CD8-positive, alpha-beta T cell (primary cell): ENCODE measurements at places on chromosomes 5 and 9. TPM values are rescaled to one million over a fixed set of nuclear protein-coding genes. Genes with fewer than 3 reads are reported as not detected.
A peak's percentile ranks its signal among the peaks of the same experiment; 100 is the strongest.

DNA sequence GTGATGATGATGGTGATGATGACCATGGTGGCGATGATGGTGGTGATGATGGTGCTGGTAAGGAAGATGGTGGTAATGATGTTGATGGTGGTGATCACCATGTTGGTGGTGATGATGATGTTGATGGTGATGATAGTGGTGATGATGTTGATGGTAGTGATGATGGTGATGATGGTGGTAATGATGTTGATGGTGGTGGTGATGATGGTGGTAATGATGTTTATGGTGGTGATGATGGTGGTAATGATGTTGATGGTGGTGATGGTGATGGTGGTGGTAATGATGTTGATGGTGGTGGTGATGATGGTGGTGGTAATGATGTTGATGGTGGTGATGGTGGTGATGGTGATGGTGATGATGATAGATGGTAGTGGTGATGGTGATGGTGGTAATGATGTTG lies 20.7 kb upstream of the RXRA start:
- DNase-seq, result no peak

DNA sequence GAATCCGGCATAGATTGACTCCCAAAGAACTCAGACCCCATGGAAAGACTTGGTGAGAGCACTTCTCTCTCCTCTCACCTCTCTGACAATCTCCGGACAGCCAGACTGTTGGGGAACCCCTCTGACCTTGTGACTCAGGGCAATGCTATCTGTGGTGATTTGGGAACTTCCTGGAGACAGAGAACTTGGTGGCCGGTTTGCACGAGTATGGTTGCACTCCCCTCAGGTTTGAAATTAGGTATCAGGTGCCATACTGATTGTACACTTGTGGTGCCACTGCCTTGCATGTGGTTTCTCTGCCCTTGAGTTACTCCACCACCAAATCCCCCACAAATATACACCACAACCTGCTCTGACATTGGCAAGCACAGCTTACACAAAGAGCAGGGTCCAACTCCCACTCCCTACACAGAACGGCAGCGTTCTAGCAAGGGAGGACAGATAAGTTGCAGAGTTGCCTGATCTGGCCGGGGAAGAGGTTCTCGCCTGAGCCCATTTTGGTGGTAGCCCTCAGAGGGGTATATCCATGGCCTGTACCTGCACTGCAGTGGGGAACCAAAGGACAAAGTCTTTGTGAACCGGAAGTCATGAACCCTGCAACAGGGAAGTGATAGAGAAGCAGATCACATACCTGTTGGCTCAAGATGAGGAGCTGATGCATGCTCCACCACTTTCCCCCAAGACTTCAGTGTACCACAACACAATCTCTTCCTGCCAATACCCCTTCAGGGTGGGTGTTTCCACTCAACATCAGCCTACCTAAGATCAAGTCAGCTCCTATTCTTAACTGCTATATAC lies 255.1 kb downstream of the MCTP1 start:
- DNase-seq, result no peak

DNA sequence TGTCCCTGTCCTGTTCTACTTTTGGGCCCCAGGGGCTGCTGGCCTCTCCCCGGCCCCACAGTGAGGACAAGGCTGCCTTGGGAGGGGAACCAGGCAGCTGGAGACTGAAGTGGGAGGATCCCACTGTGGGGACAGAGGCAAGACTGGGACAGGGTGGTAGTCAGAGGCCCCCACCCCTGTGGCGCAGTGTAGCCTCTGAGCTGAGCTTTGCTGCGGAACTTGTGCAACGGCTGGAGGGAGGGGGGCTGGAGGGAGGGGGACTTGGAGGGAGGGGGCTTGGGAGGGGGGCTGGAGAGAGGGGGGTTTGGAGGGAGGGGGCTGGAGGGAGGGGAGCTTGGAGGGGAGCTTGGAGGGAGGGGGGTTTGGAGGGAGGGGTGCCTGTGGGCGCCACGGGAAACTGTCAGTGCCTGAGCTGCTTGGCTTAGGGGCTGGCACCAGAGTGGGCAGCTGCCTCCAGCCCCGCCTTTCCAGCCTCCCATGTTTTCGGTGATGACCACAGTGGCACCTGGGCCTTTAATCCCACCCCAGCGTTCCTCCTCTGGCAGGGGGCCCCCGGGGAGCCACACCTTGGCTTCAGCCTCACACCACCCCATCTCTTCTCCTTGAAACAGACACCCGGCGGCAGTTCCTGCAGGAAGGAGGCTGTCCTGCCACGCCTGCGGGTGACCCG lies 2.3 kb upstream of the FUT7 start:
- peak; percentile 43 for DNase-seq

DNA sequence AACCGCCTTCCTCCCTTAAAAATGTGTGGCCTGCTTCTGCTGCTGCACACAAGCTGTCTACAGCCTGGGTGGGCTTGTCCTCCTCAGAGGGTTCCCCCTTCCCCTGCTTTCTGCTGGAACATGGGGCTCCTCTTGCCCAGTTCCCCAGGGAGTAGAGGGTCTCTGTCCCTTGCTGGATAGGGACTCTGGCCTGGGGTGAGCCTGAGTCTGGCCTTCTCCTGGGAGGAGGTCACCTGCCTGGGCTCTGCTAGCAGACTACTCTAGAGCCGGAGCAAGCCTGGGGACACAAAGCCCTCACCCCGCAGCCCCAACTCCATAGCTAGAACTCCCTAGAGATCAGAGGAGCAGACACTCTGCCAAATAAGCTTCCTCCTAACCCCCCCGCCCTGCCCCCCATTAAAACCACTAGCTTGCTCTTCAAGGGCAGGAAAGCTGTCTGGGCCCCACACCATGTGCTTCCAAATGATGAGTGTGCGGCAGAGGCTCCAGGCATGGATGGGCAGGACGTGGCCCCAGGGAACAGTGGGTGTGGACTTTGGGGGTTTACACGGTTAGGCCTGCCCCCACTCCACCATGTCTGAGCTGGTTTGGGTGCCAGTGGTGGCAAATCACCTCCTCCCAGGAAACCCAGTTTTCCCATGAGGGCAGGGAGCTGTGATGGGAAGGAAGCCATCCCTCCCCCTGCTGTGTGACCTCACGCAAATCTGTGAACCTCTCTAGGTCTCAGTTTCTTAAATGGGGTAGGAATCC lies 10.0 kb downstream of the TCF7 start:
- DNase-seq, result peak; percentile 71

GRCh38 chr9:6567140-6567591 lies 78.4 kb downstream of the GLDC start:
- DNase-seq, result no peak

- DNase-seq, result no peak
These were observed 11.1 kb upstream of the DMXL1 start for GRCh38 chr5:119059740-119060255.

DNA sequence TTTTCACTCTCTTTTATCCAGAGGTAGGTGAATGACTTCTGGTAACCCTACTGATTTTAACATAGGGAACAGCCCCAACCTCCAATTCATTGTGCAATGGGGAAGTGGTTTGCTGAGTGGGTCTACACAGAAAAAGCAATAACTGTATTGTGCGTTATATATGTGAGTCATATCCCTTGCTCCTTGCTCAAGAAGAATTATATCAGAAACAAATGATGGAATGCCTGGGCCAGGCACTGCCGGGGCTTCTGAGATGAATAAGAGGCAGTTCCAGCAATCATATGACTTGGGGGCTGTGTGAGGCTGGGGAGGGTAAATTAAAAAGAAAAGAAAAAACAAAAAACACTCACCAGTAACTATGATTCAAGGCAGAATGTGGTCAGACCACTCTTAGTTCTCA lies 79.2 kb upstream of the ABCA1 start:
- no peak for DNase-seq

DNA sequence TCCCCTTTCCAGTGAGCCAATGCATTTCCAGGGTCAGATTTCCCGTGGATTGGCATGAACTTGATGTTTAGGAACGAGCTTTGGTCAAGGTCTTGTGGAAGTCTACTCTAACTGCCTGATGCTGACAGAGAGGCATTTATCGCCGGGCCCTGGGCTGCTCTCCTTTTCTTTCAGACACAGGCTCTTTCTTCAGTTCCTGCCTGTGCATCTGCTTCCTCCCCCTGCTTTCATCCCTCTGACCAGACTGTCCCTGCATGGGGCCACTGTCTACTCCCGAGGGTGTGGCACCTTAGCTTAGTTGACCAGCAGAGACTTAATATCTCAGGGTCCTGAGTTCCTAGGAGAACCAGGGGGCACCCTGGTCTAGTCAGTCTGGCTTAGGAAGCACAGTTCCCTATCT lies 41.2 kb downstream of the RALGPS1 start:
- no peak for DNase-seq

DNA sequence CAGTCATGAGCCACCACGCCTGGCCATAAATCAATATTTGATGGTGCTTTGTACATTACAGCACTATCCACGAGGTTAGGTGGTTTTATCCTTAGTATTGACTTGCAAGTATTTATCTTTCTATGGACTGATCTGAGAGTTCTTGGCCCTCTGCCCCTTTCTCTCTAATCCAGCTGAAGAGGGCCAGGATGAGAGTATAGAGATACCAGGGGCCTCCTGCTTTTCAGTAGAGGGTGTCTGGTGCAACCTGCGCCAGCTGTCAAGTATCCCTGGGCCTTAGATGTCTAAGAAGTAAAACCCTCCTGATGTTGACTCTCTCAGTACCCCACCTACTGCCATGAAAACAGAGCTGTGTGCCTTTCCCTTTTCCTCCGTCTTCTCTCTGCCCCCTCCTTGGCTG lies 153.4 kb downstream of the SLIT3 start:
- no peak for DNase-seq

DNA sequence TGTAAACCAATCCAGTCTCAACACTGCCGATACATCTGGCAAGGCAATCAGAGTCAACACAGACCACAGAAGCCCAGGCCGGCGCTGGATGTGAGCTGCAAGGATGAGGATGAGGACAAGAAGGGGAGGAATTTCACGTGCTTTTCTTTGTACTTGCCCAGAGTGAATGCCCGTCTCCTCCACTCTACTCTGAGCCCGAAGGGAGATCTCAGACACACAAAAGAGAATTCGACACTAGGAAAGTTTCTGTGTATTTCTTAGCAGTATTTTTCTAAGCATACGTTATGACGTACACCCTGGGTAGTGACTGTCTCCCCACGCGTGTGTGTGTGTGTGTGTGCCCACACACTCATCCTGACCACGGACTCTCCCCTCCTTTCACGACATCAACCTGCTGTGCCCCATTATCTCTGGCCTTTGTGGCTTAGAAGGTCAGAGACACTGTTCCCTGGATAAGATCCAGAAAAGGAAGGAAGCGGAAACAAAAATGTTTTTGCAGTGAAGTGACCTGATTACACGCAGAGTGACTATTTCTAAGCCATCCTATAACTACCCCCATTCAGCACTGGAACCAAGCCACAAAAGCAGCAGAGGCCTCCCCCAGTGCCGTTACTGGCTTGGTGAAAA lies 227.3 kb upstream of the DAPK1 start:
- no peak for DNase-seq

GRCh38 chr9:94991961-94992907 lies 265.7 kb downstream of the AOPEP start:
- DNase-seq, result no peak

- DNase-seq, result no peak
These were observed 39.0 kb downstream of the TENT4A start for GRCh38 chr5:6752236-6752635.

DNA sequence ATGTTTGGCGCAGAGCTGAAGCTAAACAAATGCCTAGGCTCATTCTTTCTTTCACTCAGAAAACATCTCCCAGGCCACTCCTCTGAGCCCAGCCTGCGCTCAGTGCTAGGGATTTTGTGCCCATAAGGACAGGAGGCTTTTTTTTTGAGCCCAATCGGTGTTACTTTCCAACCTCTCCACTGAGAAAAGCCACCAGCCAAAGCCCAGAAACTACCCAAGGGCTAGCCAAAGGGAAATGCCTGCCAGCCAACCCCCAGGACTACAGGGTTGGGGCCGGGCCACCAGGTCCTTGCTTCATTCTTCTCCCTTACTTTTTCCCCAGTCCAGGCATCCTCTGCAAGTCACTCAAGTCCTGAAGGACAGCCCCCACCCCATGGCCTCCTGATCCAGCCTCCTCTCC lies 134.7 kb downstream of the PAX5 start:
- no peak for DNase-seq

DNA sequence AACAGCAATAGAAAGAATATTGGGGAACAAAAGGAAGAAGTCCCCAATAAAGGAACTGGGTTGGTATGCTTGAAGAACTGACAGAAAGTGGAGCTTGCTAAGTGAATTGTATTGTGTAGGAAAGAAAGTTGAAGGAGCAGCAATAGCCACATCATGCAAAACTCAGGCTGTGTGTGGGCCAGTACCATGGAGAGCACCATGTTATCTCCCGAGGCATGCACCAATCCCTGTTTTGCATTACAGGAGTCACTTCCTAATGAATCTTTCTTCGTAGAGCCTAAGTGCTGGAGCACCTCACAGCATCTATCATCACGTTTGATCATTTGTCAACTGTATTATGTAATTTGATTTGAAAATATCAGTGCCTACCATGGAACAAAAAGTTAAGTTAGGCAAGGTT lies 137.7 kb upstream of the NMUR2 start:
- DNase-seq, result no peak

GRCh38 chr5:20958641-20959040 lies 970.6 kb upstream of the CDH18 start:
- no peak for DNase-seq

DNA sequence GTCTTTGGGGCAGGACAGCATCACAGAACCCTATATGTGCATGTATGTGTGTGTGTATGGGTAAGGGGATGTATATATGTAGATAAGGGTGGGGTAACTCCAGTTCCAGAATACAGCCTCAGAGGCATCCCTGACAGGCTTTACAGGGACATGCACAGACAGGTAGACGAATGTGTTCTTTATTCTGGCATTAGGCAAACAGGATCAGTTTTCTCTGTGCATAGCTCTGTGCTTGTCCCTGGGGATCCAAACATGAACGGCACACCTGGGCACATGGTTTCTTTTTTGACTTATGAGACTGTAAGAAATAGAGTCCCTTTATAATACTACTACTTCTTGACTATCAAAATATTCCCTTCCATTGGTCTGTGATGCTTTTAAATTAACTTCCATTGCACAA lies 120.6 kb downstream of the TRIO start:
- no peak for DNase-seq

DNA sequence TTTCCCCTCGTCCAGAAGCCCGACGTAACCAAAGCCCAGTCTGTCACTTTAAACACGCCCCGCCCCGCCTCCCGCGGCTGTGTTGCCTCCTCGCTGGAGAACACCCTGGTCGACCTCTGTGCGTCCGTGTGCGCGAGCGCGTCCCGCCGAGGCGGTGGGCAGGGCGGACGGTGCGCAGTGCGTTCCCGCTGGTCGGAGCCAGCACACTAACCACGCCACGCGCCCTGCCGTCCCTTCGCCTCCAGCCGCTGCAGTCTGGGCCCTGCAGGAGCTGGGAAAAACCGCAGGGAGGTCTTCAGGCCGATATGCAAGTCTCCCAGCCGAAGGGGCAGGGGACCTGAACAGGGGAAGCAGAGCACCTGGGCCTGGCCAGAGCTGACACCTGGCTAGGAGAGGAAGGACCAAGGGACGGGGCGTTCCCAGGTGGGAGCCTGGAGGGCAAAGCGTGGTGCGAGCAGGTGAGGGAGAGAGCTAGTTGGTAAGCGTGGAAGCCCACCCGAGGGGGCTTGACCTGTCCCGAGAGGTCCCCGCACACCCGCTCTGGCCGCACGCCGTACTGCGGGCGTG lies 1.3 kb upstream of the PHPT1 start:
- DNase-seq, result peak; percentile 86

GRCh38 chr5:74201334-74202081 lies 439.0 kb downstream of the ENC1 start:
- DNase-seq, result no peak

OCLN gene
- 2.9 TPM for total RNA-seq

SEMA5A gene
- total RNA-seq, result 0.25 TPM

PCDHGC3 gene
- total RNA-seq, result not detected

MLANA gene
- not detected for total RNA-seq

LHX3 gene
- total RNA-seq, result 0.14 TPM

TTC23L gene
- total RNA-seq, result not detected

ITGA1 gene
- 4.6 TPM for total RNA-seq

RLN1 gene
- 0.78 TPM for total RNA-seq

LECT2 gene
- total RNA-seq, result not detected

IL5 gene
- not detected for total RNA-seq

BTNL3 gene
- total RNA-seq, result not detected
